CD4-positive, alpha-beta T cell treated with Interleukin-17A for 4 hours (primary cell): ENCODE measurements at places on chromosomes 12 and 14.
A peak's percentile ranks its signal among the peaks of the same experiment; 100 is the strongest.

DNA sequence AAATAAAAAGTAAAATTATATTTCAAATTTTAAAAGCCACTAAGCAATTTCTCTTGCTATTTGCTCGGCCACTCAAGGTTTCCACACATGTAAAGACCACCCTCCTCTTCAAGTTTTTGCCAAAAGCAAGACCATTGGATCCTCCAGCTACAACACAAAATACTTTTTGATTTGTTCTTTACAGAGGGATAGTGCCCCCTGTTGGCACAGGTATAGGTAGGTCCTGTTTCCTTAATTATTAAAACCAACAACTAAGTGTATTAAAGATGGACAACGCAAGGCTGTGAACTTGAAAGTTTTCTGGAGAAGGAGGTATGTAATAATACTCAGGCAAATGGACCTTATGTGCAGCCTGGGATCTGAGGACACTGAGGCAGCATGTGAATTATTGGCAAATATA is 23.8 kb downstream of the ATP6V1D start:
- peak; percentile 24 for DNase-seq

DNA sequence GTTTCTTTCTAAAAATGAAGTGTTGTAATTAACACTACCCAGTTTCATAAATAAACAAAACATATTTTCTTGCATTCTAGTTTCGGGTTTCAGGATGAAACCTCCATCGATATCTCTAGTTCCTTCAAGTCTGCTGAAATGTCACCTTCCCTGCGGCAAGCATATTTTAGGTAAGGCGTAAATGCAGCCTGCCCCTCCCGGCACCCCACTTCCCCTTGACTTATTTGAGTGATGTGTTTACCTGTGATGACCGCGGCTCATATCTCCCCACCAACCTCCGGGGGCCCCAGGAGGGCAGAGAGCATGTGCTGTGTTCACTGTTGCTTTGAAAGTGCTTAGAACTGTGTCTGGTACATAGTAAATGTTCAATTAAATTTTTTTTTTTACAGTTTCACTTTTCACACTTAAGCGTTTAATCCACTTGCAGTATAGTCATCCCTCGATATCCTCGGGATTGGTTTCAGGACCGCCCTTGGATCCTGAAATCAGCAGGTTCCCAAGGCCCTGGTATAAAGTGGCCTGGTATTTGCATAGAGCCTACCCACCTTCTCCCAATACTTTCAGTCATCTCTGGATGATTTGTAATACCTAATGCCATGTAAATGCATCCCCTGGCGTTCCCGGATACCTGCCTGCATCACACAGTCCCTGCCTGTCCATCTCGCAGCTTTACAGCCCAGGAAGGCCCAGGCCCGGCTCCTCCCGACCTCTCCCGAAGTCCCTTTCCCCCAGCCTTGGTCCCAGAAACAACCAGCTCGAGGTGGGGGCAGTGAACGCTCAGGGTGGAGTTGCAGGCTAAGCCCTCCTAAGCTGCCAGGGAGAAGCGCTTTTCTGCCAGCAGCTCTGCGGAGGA is 40.2 kb upstream of the FBRSL1 start:
- no peak for DNase-seq

DNA sequence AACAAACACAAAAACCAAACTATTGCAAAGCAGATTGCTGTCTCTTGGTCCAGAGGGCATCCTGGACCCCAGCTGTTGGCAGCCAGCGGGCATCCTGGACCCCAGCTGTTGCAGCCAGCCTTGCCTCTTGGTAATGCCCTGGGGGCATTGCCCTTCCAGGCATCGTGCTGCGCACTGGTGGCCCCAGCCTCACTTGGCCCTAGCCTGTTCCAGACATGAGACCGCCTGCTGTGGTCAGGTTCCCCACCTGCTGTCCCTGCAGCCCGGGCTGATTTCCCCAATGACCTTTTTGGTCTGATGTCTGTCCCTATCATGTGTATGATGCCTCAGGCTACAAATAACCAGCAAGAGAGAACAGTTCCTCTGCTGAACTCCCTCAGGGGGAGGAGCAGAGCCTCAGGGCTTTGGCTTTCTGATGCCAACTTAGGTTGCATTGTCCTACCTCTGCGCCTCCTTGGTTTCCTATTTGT is 20.8 kb downstream of the MLXIP start:
- DNase-seq: no peak

- no peak for DNase-seq
Observed at GRCh38 chr12:92063641-92064040, 82.0 kb downstream of the BTG1 start.
